ENCODE measurements at places on chromosomes 1 and 21.

- DNase-seq, result no peak
Observed at GRCh38 chr1:80656641-80657040, 1144.1 kb upstream of the ADGRL2 start.

- DNase-seq, result peak; percentile 39
Observed at GRCh38 chr1:154714638-154715037, 106.7 kb upstream of the ADAR start.

DNA sequence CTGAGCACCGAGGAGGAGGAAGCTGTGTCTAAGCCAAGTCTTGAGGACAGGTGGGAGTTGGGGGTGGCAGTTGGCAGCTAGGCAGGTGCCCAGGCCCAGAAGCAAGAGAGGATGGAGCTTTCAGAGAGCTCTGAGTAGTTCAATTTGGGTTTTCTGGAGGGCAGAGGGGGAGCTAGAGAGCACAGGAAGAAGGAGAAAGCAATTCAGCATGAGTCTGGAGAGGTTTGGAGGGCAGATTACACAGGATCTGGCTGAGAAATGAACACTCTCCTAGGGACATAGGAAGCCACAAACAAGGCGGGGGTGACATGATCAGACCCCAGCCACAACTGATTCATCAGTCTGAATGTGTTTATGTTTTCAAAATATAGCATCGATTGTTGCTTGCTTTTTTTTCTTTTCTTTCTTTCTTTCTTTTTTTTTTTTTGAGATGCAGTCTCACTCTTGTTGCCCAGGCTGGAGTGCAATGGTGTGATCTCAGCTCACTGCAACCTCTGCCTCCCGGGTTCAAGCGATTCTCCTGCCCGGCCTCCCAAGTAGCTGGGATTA, 23.8 kb downstream of the PTPRF start:
- DNase-seq, result peak; percentile 74

DNA sequence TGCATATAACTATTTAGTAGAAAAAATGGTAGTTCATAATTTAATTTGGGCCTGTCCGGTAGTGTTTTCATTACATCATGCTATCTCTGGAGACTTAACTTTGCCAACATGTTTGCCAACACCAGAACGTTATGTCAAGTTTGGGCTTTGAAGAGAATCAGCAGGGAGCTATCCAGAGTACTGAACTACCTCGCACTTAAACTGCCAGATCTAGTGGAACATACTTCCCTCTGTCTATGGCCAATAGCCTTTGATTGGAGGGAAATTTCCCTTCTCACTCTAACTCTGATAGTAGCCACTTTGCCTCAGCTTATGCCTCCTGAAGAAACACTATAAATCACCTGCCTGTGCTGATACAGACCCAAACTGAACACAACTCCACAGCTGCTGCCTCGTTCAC, 10.0 kb downstream of the LRRC53 start:
- peak; percentile 51 for DNase-seq

DNA sequence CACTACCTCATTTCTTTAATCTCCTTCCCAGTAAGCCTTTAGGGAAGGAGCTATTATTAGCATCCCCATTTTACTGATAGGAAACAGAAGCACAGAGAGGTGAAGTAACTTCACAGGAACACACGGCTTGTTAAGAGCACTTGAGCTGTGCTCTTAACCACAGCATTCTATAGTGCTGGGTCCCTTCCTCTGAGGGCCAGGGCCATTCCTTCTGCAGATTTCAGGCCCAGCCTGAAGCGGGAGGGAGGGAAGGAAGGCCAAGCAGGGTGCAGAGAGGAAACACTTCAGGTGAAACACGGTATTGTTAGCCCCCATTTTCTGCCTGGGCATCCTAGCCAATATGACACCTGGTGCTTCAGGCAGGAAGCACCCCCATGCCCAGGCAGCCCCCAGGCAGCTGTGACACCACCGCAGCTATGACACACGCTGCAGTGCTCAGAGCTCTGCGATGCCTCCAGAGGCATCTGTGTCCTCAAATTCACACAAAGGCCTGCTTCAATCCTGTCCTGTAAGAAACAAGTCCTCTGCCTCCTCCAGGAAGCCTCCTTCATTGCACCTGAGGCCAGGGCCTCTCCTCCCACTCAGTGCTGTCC, 4.5 kb upstream of the EXTL1 start:
- peak; percentile 19 for DNase-seq

GRCh38 chr21:17441370-17441769, 71.5 kb upstream of the CXADR start:
- DNase-seq, result no peak

DNA sequence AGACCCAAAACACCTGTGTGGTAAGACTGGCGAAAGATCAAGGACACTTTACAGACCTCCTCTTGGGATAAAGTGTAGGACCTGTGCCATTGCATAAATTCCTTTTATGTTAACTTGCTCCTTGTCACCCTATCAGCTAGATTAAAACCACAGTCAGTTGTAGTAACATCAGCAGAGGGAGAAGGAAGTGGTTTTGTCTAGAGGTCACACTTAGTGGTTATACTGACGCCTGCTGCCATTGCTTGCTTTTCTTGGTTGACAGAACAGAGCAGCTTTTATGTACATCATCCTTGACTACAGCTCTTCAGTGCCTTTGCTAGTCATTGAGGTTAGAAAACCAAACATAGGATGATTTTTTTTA, 101.4 kb downstream of the PBX1 start:
- peak; percentile 88 for DNase-seq

GRCh38 chr1:228527596-228527995, 40.4 kb downstream of the RNF187 start:
- peak; percentile 34 for DNase-seq

DNA sequence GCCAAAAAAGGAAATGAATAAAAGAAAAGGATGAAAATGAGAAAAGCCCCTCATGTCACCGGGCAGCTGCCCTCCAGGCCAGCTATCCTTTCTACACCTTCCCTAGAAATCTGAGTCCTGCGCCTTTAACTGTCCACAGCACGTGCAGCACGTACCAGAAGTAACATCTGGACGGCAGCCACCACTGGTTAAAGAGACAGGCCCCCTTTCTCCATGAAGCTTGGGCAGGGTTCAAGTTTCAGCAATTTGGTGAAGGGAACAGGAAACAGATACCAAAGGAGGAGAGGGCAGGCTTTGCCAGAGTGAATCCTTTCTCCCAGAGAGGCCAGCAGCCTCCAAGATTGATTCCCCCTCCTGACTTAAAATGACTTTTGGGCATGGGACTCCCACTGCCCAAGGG, 3.6 kb upstream of the KIAA2013 start:
- DNase-seq, result no peak

DNA sequence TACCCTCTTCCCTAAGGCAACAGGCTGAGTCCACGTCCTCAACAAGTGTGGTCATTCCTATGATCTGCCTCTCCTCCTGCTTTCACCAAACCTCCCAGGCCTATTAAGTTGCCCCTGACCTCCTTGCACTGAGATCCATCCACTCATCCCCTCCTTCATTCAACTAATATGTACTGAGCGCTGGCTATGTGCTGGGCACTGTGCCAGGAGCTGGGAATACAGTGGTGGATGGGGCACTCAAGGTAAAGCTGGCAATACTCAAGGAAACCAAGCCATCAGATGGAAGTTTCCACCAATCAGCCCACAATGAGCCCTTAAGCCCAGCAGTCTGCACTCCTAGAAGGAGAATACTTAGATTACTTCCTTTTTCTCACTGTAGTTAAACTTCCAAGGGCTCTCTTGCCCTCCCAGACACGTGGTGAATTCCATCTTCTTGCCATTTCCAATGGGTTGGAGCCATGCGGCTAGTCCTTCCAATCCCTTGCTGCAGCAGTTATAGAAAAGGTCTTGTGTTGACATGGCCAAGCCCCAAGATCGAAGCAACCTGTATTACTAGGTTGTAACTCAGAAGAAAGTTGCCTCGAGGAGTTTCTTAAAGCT, 279.9 kb upstream of the RUNX1 start:
- no peak for DNase-seq

DNA sequence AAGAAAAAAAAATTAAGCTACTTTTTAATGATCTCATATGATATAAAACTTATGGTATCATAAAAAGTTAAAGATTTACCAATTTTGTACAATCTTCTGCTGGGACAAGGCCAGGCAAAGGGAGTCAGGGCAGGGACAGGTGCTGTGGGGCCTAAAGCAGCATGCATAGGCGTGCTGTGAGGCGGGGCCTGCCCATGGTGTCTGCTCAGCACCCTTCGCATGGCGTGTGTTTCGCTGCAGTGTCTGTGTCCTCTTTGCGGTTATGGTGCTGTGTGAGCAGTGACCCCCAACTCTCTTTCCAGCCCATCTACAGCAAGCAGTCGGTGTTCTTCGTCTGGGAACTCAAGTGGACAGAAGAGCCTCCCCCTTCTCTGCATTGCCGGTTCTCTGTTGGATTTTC, 13.4 kb upstream of the PWP2 start:
- no peak for DNase-seq

- peak; percentile 59 for DNase-seq
Observed at GRCh38 chr1:184075055-184076029, 23.8 kb downstream of the TSEN15 start.

- DNase-seq, result no peak
Observed at GRCh38 chr21:32065654-32066053, 192.8 kb downstream of the HUNK start.

DNA sequence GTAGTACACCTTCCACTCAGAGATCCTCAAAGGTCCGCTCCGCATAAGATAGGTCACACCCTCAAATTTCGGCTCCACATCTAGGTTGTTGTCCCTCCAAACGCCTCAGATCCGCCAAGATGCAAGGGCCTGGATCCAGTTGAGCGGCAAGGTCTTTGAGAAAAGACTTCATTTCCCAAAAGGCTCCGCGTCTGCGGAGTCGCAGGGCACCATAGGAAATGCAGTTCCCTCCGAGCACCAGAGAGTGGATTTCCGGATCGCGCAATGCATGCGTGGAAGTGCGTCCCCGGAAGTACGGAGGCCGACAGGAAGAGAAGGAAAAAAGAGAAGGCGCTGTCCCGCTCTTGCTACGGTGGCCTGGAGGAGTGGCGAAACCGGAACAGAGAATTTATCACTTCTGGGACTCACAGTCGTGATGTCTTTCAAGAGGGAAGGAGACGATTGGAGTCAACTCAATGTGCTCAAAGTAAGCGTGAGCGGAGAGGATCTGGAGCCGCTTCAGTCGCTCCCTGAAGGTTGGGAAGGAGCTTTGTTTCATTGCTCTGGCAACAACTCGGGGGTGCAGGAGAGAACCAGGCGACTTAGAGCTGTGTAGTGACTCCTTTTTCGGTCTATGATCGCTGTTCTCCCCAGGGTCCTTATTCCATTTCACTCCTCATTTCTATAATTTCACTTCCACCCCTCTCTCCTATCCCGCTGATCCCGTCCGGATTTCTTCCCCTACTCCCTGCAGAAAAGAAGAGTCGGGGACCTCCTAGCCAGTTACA, at the start of the genes LYSMD1 and SCNM1:
TSS of gene LYSMD1 (minus strand) at position 165 of the 767 bp plus-strand sequence. CDS start 644 bp downstream, outside the sequence.
TSS of gene SCNM1 (plus strand) at position 407 of the 767 bp plus-strand sequence. CDS start at position 416, 9 bp downstream.
- peak; percentile 100 for DNase-seq

- DNase-seq, result no peak
Observed at GRCh38 chr1:74895411-74895810, 162.5 kb downstream of the TYW3 start.

DNA sequence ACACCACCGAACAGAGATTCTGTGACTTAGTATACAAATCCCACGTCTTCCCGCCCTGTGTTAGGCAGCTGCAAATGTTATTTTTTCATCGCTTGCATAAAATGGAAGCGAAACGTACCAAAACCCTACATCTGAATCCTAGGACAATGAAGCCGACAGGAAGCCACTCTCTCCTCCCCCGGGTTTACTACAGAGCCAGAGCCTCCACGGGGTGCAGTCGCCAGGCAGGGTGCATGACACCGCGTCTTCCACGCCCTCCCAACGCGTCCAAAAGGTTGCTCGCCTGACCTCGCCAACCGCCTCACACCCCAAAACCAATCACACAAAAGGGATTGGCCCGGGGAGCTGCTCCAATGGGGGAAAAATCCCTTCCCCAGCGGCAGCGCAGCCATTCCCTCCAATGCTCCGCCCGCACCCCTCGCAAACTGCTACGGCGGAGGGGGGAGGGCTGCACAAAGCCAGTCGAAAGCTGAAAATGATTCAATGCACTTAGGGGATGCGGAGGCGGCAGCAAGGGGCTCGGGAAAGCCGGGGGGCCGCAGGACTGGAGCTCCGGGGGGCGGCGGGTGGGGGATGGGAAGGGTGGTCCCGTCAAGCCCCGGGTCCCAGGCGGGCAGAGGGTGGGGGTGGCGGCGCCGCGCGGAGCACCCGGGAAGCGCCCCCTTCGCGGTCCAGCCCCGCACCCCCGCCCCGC, 701 bp downstream of the CEP170 start:
- peak; percentile 80 for DNase-seq

GRCh38 chr1:232776526-232777106, 28.6 kb upstream of the MAP10 start:
- no peak for DNase-seq

DNA sequence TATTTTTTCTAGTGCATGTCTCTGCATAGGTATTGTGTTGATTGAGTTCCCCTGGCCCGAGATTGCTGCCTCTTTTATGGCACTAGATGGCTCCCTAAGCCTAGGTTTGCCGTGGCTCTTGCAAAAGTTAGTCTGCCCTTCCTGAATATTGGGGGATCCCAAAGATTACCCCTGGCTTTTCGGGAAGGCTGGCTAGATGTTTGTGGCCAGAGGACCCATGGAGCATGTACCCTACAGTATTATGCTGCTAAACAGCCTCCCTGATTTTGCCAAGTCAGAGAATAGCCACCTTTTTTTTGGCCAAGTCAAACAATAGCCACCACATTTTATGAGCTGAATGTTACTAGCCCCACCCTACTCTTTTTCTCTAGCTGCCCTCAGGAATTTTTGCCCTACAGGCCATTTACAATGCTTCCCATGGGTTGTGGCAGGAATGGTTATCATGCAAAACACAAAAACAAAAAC, 343.2 kb downstream of the OLFM3 start:
- no peak for DNase-seq

DNA sequence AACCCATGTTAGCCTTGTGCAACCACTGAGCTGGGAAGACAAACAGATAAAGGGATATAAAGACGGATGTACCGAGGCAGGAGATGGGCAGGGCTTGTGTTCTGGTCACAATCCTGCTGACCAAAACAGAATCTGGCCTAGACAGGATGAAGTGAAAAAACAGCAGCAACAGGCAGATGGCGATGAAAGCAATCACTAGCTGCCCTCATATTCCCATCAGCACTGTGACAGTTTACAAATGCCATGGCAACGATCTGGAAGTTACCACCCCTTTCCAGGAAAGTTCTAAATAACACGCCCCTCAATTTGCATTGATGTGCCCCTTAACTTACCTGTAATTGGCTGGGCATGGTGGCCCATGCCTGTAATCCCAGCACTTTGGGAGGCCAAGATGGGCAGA, 40.6 kb upstream of the CD46 start:
- DNase-seq, result no peak

- no peak for DNase-seq
Observed at GRCh38 chr1:37701051-37701450, 8.7 kb downstream of the CDCA8 start.

DNA sequence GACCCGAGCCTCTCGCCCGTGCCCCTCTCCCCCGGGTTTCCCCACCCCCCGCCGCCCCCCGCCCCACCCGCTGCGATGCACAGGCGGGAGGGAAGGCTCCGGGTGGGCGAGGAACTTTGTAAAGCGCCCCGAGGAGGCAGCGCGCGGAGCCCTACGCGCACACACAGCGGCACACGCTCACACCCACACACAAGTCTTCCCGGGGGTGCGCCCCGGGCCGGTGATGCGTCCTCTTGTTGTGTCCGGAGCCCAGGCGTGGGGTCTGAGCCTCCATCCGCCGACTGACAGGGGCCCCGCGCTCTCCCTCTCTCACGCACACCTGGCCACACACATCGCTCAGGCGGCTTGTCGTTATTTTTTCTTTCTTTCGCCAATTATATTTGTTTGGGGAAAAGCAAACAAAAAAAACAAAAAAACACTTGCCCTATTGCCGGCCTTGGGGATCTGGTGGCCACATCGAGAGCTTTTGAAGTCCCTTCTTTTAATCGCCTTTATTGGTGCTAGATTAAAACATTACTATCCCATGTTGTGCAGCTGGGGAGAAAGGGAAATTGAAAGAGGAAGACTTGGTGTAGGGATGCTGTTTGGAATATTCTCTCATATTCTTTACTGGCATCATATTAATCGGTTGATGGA, 770 bp downstream of the NTNG1 start:
- DNase-seq, result peak; percentile 18
